NCI-H1105 (cell line): ENCODE measurements at places on chromosomes 3 and 15.

DNA sequence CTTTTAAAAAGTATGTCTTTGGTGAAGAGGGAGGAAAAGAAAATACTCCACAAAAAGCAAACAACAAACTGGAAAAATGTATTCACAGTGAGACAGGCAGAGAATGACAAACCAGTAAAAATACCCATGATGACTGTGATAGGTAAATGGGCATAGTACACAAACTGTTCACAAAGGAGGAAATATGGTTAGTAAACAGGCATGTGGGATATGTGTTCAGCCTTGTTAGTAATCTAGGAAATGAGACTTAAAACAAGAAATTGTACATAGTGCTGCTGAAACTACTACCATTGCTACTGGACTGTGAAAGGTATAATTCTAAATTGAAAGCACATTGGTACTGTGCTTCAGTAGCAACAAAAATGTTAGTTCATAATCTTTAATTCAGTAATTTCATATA is 50.1 kb downstream of the UBE2E2 start:
- no peak for DNase-seq

DNA sequence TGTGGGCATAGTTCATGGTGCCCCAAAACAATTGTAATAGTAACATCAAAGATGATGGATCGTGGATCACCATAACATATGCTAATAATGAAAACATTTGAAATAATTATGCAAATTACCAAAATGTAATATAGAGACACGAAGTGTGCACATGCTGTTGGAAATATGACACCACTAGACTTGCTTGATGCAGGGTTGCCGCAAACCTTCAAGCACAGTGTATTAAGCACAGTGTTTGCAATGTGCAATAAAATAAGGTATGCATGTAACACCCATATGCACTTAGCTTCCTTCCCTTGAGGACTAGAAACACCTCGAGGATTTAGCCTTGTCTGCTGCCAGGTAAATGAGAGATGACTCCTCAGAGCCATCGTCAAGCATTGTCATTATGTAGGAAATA is 10.9 kb upstream of the GJD2 start:
- DNase-seq, result no peak

DNA sequence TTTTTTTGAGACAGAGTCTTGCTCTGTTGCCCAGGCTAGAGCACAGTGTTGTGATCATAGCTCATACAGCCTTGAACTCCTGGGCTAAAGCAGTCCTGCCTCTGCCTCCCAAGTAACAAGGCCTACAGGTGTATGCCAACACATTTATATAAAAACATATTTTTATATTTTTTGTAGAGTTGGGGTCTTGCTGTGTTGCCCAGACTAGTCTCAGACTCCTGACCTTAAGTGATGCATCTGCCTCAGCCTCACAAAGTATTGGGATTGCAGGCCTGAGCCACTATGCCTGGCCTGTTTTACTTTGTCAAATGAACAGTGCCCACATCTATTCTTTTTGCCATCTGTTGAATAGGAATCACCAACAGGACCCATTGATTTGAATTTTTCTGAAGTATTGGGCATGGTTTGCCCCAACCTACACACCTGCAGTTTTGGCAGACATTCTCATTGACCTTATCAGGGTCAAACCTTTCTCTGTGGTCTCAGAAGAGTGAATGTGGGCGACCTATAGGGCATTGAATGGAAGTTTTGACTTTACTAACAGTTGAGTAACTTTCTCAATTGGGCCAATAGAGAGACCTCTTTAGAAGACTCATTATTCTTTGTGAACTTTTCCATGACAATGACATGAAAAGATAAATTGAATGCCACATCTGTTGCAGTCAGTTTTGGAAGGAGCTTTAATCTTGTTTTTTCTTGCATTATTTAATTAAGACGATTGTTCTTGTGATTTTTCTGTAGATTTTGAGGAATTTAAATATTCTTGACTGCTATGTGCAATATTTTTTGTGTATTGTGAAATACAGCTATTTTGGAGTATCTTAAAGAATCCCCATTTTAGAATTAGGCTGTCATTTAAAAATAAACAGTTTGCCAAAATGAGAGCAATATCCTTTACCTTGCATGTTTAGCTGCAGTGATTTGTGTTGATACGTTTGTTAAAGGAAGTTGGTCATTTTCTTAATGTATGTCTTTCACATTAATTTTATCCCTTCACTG is 2.7 kb downstream of the IREB2 start:
- no peak for DNase-seq

DNA sequence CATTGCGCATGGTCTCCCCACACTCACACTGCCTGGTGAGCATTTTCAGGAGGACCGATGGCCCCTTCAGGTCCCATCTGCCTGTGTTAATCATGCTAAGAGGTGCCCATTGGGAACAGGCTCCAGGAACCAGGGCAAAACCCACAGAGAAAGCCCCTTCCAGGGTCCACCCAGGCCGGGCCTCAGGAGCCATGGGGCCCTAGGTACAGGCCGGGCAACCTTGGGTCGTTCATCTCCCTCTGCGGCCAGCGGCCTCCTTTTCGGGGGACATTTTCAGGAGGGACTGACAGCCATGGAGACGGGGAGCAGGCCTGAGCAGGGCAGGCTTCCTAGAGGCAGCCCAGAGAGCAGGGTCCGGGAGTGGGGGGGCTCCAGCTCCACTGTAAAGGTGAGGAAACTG is 68.0 kb upstream of the TAMM41 start:
- no peak for DNase-seq

GRCh38 chr3:9754678-9755077 is 4.9 kb downstream of the OGG1 start:
- no peak for DNase-seq

DNA sequence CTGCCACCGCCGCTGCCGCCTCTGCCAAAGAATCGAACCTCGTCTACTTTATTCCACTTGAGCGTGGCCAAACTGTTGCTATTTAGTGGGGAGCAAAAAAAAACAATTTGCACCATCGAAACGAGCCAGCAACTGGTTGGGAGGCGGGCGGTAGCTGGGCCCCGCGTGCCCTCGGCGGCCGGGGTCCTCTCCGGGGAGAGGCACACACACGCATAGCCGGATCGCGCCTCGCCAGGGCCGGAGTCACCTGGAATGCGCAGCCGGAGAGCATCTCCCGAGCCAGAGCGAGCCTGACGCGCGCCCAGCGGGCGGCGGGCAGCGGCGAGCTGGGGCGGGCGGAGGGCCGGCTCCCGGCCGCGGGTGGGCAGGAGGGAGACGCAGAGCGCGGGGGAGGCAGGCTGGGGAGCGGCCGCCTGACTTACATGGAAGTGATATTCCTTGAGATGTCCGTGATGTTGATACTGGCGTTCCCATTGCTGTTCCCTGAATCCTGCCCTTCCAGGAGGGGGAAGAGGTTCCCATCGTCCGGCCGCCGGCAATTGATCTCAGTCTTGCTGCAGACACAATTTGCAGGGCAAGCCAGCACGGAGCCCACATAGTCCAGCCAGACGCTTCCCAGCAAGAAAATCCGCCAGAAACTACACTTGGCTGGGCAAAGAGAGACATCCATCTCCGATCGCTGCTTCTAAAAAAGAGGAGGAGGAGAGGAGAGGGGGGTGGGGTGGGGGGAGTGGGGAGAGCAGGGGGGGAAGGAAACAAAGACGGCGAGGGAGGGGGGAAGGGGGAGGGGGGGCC is 858 bp downstream of the NTRK3 start:
- peak; percentile 27 for DNase-seq

- DNase-seq, result peak; percentile 0
Measured at GRCh38 chr15:52257734-52258062, 37.9 kb downstream of the MYO5C start.

GRCh38 chr15:41934843-41935242 is 37.5 kb downstream of the EHD4 start:
- DNase-seq, result no peak

- no peak for DNase-seq
Measured at GRCh38 chr15:88658972-88659931, 20.4 kb downstream of the ISG20 start.

- peak; percentile 59 for DNase-seq
Measured at GRCh38 chr3:169863458-169863899, 6.3 kb downstream of the LRRC31 start.

GRCh38 chr3:72154391-72155335 is 369.7 kb upstream of the PROK2 start:
- no peak for DNase-seq

DNA sequence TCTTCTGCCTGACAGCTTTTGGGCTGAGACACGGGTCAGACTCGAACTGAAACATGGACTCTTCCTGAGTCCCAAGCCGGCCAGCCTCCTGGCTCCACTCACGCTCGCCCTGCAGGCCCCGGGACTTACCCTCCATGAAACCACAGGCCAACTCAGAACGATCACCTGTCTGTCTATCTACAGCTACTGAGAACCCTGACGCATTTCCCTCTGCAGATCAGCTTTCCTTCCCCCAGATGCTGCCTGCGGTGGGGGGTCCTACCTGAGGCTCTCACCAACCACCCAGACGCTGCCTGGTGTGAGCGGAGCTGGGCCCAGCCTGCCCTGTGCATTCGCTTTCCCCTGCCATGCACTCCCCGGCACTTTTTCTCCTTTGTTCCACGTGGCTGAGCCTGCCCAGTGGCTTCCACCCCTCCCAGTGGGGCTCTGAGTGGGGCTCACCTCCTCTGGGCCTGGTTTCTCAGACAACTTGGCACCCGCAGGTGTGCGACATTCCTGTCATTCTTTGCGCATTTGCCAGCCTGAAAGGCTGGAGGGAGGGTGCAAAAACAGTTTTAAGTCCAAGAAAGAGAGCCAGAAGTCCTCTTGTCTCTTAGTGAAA is 60.2 kb downstream of the PLXNA1 start:
- DNase-seq, result no peak

- DNase-seq, result no peak
Measured at GRCh38 chr15:91496754-91497691, 356.5 kb upstream of the SLCO3A1 start.

- no peak for DNase-seq
Measured at GRCh38 chr15:79208179-79208578, 74.3 kb upstream of the ANKRD34C start.

- DNase-seq, result no peak
Measured at GRCh38 chr3:45673273-45673672, 15.9 kb upstream of the SACM1L start.

DNA sequence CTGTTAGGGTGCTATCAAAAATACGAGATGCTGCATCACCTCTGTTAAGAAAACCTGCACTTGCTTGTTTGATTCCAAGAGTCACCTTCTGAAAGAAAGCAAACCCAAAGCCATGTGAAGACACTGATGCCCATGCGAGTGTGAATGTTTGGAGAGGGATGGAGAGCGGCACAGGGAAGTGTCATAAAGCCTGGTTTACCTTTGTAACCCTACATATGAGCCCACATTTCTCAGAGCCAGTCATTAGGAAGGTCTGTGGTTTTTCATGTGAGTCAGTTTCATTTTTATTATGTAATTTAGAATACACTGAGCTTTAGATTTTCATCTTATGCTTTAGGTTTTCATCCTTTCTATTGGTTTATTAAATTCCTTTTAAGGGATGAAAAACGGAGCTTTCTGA is 896.8 kb downstream of the ROBO1 start:
- DNase-seq, result no peak

DNA sequence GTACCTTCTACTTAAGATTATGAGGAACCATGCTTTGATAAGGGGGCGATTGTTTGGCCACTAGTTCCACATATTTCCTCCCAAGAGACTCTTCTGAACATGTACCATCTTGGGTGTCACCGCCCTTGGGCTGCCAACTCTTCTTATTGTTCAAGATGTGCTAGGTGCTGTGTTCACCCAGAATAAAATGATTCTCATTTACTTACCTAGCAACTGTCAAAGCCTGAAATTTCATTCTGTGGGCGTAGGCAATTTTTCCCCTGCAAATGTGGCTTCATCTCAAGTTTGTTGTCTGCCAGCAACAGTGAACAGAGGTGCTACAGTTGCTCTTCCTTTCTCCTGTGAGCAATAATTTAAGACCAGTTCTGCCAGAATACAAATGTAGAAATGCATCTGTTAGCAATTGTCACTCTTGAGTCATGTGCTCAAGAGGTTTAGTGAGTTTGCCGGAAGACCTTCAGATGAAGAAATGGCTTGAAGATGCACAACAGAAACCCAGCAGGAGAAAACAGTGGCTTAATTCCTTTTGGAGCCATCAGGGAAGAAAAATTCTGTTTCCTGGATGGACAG is 41.3 kb upstream of the RARB start:
- no peak for DNase-seq

DNA sequence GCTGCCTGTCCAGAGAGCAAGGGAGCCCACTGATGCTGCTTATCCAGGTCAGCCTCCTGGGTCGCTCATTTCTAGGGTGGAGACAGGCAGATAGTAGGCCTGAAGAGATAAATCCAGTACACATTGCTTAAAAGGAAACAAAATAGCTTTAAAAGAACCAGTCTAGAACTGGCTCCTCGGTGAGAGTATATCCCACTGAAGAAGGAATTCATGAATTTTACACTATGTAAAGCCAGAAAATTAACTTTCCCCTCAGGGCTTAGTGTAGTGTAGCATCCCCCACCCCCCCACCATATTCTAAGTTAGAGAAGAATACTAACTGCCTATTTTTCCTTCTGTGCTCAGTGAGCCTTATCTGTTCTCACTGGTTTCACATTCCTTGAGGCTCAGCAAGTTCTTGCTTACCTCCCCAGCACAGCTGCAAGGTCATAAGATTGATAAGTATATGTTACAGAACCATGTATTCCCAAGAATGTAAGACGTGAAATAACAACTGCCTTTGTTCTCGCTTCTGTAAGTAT is 30.5 kb upstream of the NOX5 start:
- no peak for DNase-seq

GRCh38 chr3:120451806-120452205 is 1.0 kb upstream of the FSTL1 start:
- no peak for DNase-seq

DNA sequence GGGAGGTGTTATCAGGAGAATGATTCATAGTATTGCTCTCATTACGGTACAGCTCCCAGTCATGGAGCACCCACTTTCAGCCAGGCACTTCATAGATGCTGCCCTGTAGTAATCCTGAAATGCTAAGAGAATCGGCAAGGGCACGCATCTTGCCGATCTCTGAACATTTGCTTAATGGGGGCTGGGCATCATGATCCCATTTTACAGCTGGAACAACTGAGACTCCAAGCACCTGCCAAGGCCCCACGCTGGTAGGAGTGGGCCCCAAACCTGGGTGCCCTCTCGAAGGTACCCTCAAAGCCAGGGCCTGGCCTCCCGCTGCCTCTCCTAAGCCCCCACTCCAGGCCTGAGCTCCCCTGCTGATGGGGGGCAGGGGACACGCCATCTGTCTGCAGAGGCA is 47.3 kb downstream of the RPN1 start:
- no peak for DNase-seq

GRCh38 chr3:35184775-35185174 is 454.6 kb upstream of the ARPP21 start:
- no peak for DNase-seq

DNA sequence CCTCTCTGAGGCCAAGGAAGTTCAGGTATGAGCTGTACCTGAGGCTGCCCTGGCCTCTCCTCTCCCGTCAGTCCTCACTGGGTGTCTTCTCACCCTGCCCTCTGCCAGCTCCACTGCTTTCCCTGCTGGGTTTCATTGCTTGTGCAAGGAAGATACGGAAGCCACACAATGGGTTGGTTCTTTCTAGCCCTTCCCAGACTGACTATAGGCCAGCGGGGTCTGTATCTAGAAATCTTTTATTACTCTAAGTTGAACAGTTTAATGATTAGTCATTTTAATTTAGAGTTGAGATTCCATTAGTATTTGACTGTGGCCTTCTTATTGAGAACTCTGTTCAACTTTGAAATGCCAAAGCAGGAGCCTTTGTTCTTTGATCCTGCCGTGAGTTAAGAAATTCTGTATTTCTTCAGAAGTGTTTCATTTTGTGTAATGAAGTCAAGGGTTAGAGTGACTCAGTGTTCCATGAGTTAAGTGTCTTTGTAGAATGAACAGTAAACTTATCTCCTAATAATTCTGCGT is 16.2 kb downstream of the C3orf62 start:
- no peak for DNase-seq

GRCh38 chr15:88243895-88244787 is 12.4 kb downstream of the NTRK3 start:
- no peak for DNase-seq

- peak; percentile 9 for DNase-seq
Measured at GRCh38 chr15:61951949-61952348, 108.3 kb downstream of the VPS13C start.
